ENCODE measurements at places on chromosomes 3 and 15.

DNA sequence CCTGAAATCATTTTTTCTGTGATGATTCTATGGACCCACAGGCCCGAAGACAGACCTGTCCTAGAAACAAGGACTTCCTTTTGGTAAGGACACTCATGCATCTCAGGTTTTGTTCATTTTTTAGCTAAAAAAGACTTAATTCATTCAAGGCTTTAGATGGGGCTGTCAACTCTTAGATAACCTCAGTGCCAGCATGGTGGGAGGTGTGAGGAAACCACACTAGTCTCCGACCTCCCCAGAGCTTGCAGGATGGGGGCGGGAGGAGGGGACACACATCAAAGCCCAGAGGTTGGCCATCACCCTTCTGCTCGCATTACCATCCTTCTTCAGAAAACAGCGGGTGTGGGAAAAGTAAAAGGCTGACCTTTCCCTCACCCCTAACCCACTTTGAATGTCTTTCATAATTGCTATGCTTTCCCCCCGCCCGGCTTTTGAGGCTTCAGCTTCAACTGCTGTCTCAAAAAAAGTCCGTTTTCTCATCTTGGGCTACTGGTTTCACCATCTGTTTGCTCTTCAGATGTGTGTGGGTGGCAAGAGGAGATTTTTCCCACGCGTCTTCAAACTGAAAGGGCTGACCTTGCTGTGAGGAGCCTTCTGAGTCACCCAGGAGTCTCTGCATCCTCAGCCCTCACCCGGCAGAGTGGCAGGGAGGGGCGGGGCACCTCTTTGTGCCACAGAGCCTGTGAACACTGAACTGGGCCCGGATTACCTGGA, 27.6 kb upstream of the CXCR6 start:
- DNase-seq, result no peak

DNA sequence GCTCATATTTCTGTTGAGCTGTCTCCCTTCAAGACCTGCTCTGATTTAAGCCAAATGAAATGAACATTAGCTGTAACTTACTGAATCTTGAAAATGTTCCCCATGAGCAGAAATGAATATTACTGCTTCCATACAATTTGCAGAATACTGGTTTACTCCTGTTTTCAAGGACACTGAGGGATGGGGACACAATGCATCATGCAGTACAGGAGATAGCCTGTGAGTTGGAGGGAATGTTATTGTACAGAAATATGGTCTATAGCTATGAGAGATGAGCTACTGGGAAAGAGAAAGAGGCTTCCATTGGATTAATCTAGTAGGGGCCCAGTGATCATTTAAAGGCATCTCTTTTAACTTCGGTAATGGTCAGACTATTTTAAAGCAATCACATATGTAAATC, 798.2 kb downstream of the GRM7 start:
- DNase-seq, result no peak

- no peak for DNase-seq
Observed at GRCh38 chr3:69342074-69342473, 43.8 kb downstream of the FRMD4B start.

DNA sequence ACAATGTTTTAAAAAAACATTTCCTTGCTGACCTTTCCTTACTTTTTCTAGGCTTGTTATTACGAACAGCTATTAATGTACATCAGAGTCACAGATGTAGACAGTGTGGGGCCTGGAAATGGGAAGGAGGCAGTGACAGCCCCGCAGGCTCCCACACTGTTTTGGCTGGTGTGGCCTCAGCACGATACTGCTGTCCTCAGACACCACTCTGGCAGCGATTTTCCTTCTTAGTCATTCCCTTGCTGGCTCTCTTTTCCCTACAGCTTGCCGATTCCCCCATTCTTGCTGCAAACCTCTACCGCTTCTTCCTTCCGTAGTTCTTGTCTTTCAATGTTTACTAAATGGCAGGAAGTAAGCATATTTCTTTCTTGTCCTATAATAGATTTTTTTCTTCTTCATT, 113.1 kb downstream of the ABI3BP start:
- no peak for DNase-seq

- no peak for DNase-seq
Observed at GRCh38 chr3:99772671-99773070, 45.0 kb upstream of the CMSS1 start.

- DNase-seq, result no peak
Observed at GRCh38 chr15:64099379-64099778, 3.6 kb downstream of the SNX1 start.

DNA sequence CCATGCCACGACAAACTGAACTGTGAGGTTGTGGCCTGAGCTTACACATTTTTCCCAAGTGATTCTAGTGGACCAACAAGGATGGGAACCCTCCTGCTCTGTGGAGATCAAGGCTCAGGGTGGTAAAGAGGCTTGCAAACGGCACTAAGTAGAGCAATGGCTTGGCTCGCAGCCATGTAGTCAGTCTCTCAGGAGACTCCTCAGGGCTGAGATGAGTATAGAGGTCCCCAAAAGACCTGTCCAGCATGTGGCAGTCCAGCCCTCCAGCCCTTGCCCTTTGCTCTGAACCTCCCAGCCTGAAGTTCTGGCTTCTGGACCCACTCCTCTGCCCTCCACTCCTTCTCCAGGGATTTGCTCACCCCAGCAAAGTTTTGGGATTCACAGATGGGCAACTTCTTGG, 8.3 kb upstream of the CAMP start:
- no peak for DNase-seq
